Right forelimb (tissue), 1 donor: ENCODE measurements at places on chromosomes 3 and 15.
A peak's percentile ranks its signal among the peaks of the same experiment; 100 is the strongest.

DNA sequence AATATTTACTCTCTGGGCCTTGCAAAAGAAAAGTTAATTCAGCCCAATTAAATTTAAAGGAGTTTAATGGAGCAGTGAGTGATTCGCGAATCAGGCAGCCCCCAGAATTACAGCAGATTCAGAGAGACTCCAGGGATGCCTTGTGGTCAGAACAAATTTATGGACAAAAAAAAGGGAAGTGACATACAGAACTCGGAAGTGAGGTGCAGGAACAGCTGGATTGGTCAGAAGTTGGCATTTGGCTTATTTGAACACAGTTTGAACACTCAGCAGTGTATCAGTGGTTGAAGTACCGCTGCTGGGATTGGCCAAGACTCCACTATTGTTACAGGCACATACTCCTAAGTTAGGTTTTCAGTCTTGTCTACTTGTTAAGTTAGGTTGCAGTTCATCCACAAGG lies 145.0 kb upstream of the GAP43 start:
- no peak for DNase-seq

- DNase-seq: no peak
Measured at GRCh38 chr3:31050296-31050695, 155.8 kb upstream of the GADL1 start.

- DNase-seq: no peak
Measured at GRCh38 chr15:98257290-98257689, 296.8 kb downstream of the ARRDC4 start.

DNA sequence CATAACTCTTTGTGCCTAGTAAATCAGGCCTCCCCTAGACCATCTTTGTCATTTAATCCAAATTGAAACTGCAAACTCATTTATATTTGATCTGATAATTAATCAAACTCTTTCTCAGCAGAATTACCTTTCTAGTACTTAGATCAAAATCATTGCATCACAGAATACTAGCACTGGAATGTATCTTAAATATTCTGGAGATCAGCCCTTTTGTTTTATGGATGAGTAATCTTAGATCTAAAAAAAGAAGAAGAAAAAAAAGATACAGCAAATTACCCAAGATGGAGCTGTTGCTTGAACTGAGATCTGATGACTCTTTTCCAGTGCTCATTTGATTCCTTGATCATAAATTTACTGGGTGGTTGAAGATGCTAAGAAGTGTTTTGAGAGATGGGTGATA lies 47.9 kb downstream of the NAALADL2 start:
- DNase-seq: no peak

DNA sequence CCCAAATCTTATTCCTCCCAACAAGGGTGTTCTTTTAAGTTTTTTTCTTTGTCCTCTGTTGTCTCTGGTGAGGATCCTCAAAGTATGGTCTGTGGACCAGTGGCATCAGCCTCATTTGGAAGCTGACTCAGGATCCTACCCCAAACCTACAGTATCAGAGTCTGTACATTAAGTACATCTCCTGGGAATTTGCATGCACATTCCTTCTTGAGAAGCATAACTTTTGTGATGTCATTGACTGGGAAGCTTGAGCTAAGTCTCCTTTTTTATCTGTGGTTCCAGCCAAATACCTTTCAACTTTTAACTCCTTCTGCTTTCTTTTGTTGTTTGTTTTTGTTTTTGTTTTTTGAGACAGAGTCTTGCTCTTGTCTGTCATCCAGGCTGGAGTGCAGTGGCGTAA lies 40.5 kb downstream of the ARMC8 start:
- DNase-seq: no peak

DNA sequence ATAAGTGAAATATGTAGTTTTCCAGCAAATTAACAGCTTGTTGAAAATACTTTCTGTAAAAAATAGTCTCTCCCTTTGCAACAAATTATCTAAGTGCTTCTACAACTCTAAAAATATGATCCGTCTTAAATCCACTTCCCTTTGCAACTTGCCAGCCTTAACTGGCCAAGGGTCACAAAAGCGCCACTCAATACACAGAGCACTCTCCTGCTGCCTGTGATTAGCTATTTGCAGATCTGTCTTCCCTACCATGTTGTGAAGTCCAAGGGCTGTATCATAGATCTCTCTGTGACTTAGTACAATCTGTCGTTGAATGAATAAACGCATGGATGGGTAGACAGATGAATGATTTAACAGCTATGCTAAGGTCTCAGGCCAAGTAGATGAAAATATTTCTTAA lies 76.2 kb downstream of the ITGB5 start:
- DNase-seq: no peak

GRCh38 chr3:126988451-126989021 lies 5.6 kb downstream of the PLXNA1 start:
- DNase-seq: no peak

DNA sequence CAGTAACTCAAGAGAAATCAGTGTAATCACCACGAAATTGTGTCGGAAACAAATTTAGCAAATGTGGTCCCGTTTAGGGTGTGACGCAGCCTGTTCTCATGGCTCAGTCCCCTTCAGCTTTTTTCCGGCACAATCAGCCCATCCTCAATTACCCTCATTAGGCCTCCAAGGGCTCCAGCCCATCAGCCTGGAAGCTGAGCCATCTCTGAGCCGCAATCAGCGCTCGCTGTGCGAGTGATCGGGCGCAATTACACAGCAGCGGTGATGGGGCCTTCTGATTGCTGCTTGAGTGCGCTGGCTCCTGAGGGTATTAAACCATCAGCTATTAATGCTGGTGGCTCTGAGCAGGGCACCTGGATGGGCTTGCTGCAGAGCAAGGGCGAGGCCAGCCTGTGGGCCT lies 55.6 kb downstream of the PLXNA1 start:
- DNase-seq: no peak

DNA sequence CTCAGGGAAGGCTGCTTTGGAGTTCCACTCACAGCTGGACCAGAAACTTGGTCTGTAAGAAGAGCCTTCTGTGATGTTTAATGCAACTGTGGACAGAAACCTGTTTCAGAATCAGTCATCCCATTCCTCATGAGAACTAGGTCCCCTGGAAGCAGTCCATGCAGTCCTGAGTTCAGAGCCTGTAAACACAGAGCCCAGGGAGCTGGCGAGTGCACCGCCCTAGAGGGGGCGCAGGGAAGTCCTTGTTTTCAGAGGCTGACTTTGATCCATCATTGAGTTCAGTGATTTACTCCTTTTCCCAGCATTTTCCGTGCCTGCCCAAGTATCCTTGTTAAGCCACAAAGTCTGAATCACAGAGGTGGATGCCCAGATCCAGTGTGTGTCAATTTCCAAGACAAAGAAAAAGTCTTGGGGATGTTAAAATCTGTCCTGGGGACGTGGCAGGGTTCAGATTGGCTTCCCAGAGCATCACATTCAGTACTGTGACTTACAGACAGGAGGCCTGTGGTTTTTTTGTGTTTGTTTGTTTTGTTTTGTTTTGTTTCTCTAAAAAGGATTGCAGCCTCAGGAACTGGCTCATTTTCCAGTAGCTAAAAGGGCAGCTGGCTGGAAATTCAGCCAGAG lies 9.8 kb upstream of the TXNRD3 start:
- no peak for DNase-seq

GRCh38 chr15:83106994-83107840 lies at the start of gene TM6SF1:
Gene TM6SF1 (plus strand): TSS chr15:83107645. CDS start chr15:83107681, 36 bp downstream.
- DNase-seq: no peak

- no peak for DNase-seq
Measured at GRCh38 chr3:27228805-27229204, 140.4 kb downstream of the NEK10 start.

DNA sequence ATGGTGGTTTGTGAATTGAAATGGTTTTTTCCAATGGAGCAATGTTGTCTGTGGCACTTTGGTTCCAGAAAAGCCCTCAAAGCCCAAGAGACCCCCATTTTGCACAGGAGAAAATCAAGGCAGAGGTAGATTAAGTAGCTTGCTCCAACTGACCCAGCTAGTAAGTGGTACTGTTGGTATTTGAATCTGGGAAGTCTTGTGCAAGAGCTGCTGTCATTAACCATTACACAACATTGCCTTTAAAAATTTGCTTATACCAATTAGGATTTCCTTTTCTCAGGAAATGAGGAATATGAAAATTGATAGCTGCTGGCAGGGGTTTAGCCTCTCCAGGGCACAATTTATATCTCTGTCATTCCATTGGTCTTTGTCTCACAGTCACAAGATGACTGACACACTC lies 102.4 kb upstream of the UBE3A start:
- DNase-seq: no peak

DNA sequence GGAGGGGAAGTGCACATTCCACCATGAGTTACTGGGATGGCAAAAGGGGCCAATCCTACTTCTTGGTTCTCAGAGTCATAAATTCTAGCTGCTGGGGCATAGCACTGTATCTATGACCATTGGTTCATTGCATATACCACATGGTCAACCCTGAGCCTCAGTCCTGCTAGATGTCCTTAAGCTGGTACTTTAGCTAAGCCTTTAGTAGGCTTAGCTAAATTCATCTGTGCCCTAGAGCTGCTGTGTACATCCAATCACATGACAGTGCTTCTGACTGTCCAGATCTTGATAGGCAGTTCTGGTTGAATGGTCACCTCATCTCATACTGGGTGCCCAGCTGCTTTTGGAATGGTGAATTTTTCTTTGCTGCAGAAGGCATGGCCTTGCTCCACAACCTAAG lies 8.2 kb downstream of the NDUFB4 start:
- no peak for DNase-seq

DNA sequence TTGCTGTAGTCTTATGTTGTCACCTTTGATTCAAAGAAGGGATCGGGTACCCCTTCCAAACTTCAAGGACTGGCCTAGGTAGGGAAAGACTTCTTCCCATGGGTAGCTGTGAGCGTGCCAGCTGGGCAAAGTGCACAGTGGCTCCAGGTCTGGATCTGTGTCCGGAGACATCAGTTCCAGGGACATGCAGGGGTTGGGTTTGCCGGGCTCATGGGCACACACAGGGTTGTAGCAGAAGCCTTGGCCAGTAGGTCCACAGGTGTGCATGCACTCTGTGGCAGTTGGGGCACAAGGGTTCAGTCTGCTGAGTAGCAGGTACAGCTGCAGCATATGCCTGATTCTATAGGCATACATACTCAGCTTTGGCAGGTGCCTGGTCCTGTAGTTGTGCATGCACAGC lies 111.2 kb downstream of the EFHB start:
- DNase-seq: no peak

GRCh38 chr15:93274257-93274656 lies 185.2 kb upstream of the RGMA start:
- DNase-seq: peak; percentile 41

DNA sequence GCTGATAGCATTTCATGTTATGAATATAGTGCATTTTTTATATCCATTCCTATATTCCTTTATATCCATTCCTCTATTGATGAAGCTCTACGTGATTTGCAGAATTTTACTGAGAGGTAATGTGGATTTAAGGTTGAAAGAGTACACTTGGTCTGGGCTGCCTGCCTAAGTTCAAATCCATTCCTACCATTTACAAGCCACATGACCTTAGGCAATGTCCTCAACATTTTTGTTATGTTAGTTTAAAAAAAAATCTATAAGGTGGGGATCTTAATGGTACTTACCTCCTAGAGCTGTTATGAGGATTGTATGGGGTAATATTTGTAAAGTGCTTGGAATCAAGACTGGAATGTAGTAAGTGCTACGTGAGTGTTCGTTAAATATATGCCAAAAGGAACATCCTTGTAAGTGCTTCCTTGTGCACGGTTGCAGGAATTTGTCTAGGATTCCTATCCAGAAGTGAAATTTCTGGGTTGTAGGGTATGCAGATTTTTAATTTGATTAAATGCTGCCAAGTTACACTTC lies 11.2 kb upstream of the VEPH1 start:
- DNase-seq: no peak

DNA sequence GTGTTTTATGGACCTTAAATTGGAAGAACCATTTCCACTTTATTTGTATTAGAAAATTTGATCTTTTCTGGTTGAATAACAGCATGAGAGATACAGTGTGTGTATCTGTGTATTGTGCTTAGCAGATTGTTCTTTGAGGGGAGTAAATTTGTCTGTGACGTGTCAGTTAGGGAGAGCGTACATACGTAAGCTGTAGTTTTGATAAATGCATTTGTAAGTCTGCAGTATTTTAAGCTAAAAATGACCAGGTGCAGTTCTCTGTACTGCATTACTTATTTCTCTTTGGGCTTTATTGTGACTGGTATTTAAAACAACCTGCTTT lies 264.8 kb downstream of the ROBO2 start:
- no peak for DNase-seq

DNA sequence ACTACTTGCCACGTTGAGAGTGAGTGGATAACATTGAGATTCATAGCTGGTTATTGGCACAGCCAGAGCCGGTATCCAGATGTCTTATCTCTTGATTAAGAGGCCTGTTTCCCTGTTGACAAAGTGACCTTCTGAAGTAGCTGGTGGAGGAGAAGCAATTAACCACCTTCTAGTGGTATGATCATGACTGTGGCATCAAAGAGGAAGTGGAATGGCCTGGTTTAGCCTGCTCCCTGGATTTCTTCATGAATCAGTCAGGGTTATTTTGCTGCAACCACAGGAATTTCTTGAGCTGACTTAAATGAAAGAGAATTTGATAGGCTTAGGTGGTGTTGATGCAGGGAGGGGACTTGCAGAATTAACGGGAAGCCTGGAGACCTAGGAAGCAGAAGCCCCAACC lies 398.3 kb downstream of the MFSD1 start:
- no peak for DNase-seq

- DNase-seq: no peak
Measured at GRCh38 chr3:99240700-99241099, 339.2 kb upstream of the DCBLD2 start.

GRCh38 chr3:112610121-112610520 lies 30.8 kb downstream of the CCDC80 start:
- DNase-seq: no peak

GRCh38 chr3:9204253-9204992 lies 45.0 kb downstream of the SRGAP3 start:
- DNase-seq: no peak

DNA sequence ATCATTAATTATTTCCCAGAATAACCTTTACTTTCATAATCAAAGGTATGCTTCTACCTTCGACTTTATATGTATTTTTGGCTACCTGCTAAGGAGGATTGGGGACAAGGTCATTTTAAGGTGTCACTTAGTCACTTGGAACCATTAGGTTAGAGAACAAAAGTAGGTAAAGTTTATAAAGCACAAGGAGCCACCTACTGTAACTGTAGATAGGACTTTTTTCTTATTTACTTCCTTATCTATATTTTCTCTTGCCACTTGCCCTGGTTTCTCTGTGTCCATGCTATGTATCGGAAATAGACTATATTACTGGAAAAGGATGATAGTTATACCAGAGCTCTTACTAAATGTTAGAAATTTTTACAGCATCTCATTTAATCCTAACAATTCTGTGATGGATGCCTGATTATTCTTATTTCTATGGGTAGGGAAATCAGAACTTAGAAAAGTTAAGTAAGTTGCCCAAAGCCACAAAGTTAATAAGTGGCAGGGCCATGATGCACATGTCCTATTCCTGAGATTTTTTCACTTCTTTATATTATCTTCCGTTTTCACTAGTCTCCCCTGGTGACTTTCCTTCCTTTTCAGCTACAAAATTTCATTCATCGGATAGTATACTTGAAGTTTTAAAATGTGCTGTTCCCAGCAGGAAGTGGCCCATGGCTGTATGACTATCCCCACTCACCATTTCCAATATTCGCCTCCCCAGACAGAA lies 132.5 kb downstream of the CMSS1 start:
- DNase-seq: no peak
